ENCODE measurements at places on chromosomes 3 and 15.

DNA sequence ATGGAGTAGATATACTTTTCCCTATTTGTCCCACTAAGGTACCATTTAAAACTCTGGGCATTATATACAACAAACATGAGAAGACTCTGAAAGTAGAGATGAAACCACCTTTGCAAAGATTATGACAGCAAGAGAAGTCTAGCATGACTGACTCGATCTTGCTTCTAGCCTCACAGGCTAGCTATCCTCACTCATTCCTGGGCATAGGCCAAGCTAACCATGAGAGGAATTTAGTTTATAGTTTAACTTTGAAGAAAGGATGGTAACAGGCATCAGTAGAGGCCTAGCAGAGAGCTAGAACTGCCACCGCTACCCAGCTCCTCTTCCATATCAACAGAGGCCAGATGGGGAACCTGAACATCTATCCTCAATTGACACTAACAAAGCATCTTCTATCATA, 63.5 kb upstream of the FSIP1 start:
- no peak for DNase-seq

GRCh38 chr3:15476378-15476777, 45.1 kb downstream of the COLQ start:
- DNase-seq: no peak

DNA sequence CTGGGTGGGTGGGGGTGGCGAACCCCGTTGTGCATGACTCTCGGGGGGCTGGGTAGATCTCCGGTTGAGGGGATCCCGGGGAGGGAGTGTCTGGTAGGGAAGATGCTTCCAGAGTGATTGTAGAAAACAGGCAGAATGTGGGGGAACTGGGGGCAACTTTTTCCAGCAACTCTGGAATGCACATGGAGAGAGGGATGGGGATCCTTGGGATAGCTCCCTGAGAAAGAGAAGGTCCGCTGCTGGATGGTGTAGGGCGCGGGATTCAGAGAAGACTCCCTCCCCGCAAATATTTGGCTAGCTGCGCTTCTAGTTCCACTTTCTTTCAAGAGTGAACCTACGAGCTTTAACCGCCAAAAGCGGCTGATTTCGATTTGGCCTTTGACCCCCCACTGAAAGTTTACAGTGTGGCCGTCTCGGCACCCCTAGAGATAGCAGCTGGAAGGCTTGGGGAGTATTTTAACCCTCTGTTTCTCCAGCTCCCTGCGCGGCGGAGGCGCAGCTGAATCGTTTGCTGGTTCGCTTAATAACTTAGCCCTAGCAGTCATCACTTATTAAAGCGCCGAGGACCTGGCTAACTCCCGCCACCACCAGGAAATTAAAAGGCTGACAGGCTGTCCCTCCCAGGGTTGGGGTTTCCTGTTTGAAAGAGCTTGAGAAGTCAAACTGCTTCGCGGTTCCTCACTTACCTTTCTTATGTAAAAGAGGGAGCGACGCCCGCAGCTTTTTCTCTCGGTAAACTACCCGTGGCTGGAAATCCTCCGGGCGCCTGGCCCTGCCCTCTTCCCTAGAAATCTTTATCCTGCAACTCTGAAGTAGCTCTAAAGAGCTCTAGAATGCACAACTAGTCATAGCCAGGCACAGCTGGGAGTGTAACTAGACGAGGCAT, 1.2 kb downstream of the PHLDB2 start:
- peak; percentile 17 for DNase-seq

DNA sequence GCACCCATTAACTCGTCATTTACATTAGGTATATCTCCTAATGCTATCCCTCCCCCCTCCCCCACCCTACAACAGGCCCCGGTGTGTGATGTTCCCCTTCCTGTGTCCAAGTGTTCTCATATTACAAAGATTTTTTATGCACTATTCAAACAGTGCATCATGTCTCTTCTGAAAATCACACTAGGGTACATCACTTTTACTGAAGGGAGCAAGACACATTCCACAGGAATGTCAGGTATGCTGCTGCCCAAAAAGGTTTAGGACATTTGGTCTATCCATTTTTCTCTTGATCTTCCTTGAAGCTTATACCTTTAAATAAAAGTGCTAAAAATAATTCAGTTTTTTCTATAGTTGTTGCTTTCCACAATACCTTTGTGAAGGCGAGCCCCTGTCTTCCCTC, 9.2 kb upstream of the EPHA3 start:
- DNase-seq: no peak

DNA sequence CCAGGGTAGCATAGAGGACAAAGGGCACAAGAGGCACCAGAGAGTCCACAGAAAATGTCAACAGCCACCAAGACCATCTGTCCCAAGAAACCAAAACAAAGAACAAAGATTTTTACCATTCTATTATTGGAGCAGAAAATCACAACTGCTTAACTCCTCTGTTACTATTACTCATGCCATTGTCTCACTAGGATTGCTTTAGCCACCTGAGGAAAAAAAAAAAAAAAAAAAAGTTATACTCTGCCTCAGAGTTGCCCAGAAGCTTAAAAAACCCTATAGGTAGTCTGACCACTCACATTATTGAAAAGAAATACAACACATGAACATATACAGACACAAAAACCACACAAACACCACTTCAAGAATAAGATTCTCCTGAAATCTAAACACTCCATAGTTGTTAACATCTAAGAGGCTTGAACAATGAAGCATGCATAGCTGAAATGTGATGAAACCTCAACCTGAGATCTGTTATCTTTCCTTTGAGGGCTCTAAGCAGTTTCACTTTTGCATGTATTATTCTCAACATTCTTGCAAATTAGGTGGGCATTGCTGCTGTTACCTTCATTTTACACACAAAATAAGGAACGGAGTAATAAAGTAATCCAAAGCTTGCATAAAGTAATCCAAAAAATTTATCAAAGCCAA, 85.4 kb downstream of the IGSF11 start:
- no peak for DNase-seq

DNA sequence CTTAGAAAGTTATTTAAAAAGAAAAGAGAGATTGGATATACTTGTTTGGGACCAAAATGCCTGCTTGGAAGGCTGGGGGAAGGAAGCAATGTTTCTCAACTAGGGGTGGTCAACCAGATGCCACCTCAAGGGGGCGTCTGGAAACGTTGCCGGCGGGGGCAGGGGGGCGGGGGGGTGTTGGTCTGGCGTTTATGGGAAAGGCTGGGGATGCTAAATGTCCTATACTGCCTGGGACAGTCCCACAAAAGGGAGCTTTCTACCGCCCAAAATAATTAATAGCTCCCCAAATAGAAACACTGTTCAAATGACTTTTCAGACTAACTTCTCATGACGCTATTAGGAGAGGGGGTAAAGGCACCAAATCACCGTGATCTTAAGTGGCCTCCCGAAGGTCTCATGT, 2.2 kb downstream of the POLG start:
- no peak for DNase-seq

Measured in stimulated activated CD4-positive, alpha-beta T cell treated with anti-CD3 and anti-CD28 coated beads, Interleukin-1b, Interleukin-23, amount 100 ng/mL, for 24 hours (primary cell).